ENCODE measurements at places on chromosomes 1 and 21. TPM values are rescaled to one million over a fixed set of nuclear protein-coding genes. Genes with fewer than 3 reads are reported as not detected.

SLC44A5 gene
- total RNA-seq = 2.7 TPM

- no peak for DNase-seq
These were observed 19.9 kb downstream of the PLA2G4A start for GRCh38 chr1:186848509-186849130.

GRCh38 chr1:156767879-156768604, 707 bp downstream of the PRCC start:
- DNase-seq = no peak

DNA sequence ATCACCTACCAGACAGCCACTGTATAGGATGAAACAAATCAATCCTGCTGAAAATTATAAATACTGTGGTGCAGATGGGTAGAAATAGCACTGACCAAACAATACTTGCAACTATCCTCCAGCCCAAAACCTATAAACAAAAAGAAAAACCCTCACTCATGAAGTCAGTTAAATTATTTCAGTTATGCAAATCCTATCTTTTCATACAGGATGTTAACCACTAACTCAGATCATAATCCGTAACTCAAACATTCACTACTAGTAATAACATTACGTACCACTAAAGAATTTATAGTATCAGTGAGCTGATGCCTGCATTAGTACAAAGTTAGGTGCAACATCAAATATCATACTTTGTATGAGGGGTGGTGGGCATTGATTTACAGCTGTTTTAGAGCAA, 2.6 kb downstream of the NDC1 start:
- DNase-seq = no peak

- no peak for DNase-seq
These were observed 29.8 kb downstream of the C1orf116 start for GRCh38 chr1:207002724-207003146.

- DNase-seq = no peak
These were observed 199.7 kb upstream of the ADGRL2 start for GRCh38 chr1:81600878-81601622.

HSPA6 gene
- 0.17 TPM for total RNA-seq

SYPL2 gene
- total RNA-seq = 1.5 TPM

DNA sequence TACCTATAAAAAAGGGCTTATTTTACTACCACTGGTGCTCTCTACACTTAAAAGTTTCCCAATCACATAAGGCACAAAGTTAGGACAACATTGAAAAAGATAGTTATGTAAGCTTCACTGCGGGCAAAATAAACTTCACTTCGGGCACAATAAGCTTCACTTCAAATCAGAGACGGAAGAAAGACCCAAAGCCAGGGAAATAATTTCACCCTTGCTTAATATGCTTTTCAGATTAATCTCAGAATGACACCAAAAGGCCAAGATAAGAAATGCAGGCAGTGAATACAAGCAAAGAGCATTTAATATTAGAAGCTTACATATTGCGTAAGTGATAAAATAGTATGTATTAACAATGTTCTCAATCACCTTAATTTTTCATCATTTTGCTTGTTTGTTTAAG, 444.2 kb downstream of the SETD4 start:
- DNase-seq = no peak

GRCh38 chr21:39721885-39722284, 23.1 kb upstream of the IGSF5 start:
- no peak for DNase-seq

- no peak for DNase-seq
These were observed 321.5 kb downstream of the NPHP4 start for GRCh38 chr1:5670590-5671350.

GMEB1 gene
- 26.2 TPM for total RNA-seq

DNA sequence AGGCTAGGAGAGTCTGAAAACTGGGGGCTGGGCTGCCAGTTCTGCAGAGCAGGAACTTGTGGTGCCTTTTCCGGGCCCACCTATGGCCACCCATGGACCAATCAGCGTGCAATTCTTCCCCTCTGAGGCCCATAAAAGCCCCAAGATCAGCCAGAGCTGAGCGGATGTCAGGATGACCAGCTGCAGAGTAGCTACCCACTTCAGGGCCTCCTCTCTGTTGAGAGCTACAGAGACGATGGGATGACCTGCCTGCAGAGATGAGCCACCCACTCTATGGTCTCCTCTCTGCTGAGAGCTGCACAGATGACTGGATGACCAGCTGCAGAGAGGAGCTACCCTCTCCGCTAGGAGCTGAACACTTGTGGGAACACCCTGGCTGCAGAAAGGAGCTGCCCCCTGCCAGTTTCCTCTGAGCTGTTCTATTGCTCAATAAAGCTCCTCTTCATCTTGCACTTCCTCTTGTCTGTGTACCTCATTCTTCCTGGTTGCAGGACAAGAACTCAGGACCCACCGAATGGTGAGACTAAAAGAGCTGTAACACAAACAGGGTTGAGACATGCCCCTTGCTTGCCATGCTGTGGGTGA, 12.8 kb upstream of the AADACL4 start:
- DNase-seq = no peak

DNA sequence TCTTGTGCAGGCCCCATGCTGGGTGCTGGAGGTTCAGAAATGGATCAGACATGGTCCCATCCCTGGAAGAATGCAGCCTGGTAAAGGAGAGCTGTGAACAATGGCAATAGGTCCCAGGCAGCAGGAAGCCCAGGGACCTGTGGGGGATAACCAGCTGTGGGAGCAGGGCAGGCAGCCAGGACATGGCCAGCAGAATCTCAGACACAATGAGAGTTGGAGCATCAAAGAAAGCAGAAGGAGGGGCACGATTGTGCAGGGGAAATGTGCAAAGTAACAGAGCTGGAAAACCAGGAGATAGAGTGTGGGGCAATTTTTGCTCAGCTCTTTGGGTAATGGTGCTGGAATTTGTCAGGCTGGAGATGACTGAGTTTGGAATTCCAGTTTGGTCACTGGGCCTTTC, 44.3 kb downstream of the C8B start:
- DNase-seq = no peak

DNA sequence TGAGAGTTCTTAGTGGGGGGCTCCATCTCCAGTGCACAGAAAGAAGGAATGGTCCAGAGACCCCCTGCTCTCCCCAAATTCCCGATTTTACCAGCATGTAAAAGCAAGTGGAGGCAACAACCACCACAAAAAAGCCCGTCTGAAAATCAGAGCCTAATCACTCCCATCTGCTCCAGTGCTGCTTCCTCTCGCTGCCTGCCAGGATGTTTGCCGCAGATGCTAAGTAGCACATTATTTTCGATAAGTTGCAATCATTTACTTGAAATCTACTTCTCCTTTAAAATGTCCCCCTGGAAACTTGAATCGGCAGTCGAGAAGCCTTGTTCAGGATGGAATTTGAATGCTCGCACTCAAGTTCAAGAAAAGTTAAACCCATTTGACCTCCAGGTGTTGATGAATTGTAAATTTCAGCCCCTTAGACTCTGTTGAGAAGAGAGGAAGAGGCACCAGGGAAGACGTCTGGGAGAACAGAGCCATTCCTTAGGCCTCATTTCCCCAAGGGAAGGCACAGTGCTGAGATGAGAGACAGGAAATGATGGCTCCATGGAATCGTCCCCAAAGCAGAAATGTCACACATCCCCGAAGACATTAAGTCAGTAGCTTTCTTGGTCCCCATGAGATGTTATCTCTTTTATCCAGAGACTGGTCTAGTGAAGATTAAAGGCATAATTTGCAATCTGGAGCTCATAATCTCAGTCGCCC, 221.3 kb downstream of the PBX1 start:
- DNase-seq = no peak
